ENCODE measurements at places on chromosomes 6 and 20. TPM values are rescaled to one million over a fixed set of nuclear protein-coding genes. Genes with fewer than 3 reads are reported as not detected.

Gene NPEPL1
- 27.4 TPM for total RNA-seq

GRCh38 chr20:11328839-11329238 is 588.9 kb upstream of the BTBD3 start:
- DNase-seq = no peak

GRCh38 chr20:17889226-17889625 is 79.4 kb downstream of the SNX5 start:
- DNase-seq = no peak

Gene AIF1
- total RNA-seq = 3.6 TPM

Gene HCK
- 7.9 TPM for total RNA-seq

Gene BCLAF1
- total RNA-seq = 140 TPM

Gene ZBP1
- not detected for total RNA-seq

DNA sequence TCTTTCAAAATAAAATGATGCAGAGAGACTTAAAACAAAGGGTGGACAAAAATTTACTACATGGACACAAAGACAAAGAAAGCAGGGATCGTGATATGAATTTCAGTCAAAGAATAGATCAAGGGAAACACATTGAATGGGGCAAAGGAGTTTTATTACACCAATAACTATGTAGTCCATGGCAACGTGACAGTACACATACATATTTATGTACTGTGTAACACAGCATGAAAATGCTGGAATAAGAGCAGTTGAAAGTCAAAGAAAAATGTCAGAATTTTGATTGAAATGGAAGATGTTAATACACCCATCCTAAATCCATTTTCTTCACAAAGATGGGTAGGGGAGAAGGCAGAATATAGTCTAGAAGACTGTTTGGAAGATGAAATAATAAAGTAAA is 9.4 kb upstream of the RIN2 start:
- DNase-seq = no peak

- DNase-seq = no peak
Measured at GRCh38 chr6:145147981-145148749, 587.2 kb downstream of the EPM2A start.

GRCh38 chr20:15138548-15139126 is 801.2 kb upstream of the FLRT3 start:
- DNase-seq = no peak

DNA sequence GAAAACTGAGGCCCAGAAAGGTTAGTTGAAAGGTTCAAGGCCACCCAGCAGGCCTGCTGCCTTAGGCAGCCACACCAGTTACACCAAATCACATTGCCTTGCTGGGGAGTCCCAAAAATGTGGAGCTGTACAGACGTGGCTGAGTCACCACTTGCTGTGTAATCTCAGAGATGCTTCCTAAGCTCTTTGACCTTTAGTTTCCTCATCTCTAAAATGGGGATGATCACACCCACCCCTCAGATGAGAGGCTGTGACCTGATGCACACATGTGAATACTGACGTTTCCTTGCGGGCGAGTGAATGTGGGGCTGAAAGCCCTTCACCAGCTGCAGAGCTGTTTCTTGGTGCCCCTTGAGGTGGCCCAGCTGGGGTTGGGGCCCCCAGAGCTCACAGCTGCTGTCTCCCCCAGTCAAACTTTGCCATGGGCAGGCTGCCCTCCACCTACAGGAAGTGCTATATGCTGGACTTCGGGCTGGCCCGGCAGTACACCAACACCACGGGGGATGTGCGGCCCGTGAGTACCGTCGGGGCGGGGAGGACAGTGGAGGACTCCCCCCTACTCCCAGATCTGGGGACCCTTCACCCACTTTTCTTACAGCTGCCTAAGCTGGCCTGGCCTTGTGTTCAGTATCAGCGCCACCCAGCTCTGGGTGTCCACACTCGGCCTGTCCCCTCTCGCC is 11.0 kb downstream of the TTBK1 start:
- no peak for DNase-seq

DNA sequence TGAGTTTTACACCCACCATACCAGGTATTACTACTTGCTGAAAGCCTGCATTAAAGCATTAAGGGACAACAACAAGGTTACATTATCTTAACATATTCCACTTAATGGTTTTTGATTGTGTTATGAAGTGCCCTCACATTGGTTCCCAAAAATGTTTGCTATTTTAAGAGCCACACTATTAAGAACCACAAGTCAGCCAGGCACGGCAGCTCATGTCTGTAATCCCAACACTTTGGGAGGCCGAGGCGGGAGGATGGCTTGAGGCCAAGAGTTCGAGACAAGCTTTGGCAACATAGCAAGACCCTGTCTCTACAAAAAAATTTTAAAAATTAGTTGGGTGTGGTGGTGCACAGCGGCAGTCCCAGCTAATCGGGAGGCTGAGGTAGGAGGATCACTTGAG is 28.2 kb downstream of the ATXN1 start:
- no peak for DNase-seq

GRCh38 chr6:13303668-13304017 is 24.7 kb downstream of the TBC1D7 start:
- no peak for DNase-seq

GRCh38 chr6:18386298-18386976 is 713 bp upstream of the RNF144B start:
- no peak for DNase-seq

GRCh38 chr6:33771146-33772081 is 17.5 kb downstream of the LEMD2 start:
- peak; percentile 55 for DNase-seq

Data from dorsolateral prefrontal cortex (tissue), 122 donors.